ENCODE measurements at places on chromosomes 12 and 14. TPM values are rescaled to one million over a fixed set of nuclear protein-coding genes. Genes with fewer than 3 reads are reported as not detected.

ATN1 gene
- total RNA-seq, result 86.7 TPM

ACSM4 gene
- total RNA-seq, result not detected

TAS2R10 gene
- not detected for total RNA-seq

B3GNT4 gene
- total RNA-seq, result not detected

ADAM21 gene
- total RNA-seq, result 0.52 TPM

PTGES3 gene
- total RNA-seq, result 27.4 TPM

GLIPR1L1 gene
- not detected for total RNA-seq

OR4K5 gene
- not detected for total RNA-seq

KRT6A gene
- total RNA-seq, result not detected

DNA sequence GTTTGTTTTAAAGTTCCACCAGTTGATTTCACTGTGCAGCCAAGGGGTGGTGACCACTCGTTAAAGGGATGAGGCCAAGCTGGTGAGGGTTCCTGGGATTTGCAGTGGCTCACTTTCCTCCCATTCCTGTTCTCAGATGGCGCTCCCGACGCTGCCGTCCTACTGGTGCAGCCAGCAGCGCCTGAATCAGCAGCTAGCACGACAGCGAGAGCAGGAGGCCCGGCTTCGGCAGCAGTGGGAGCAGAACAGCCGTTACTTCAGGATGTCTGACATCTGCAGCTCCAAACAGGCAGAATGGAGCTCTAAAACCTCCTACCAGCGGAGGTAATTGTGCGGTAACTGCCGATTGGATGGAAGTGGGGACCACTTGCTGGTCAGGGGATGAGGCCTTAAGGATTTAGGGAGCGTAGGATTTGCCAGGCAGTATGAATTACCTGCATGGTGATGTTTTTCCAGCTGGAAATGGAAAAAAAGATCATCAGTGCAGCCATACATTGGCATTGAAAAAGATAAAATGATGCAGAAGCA is 2.9 kb downstream of the TCHP start:
- peaks cover 7% of the 10 kb centered on the region for H3K36me3 ChIP-seq
- H3K4me1 ChIP-seq, result peaks cover 24% of the 10 kb centered on the region
- H3K27me3 ChIP-seq, result no peaks in the 10 kb centered on the region
- no peak for DNase-seq
- H3K27ac ChIP-seq, result no peak overlapping the region

- no peaks in the 10 kb centered on the region for H3K36me3 ChIP-seq
- no peak overlapping the region for H3K27ac ChIP-seq
- H3K27me3 ChIP-seq, result no peaks in the 10 kb centered on the region
Measured at GRCh38 chr14:100836941-100837804, 11.3 kb downstream of the MEG3 start.

- DNase-seq, result peak; percentile 90
- H3K27me3 ChIP-seq, result no peaks in the 10 kb centered on the region
- H3K4me3 ChIP-seq, result no peak overlapping the region
- no peaks in the 10 kb centered on the region for H3K36me3 ChIP-seq
- peaks cover 22% of the 10 kb centered on the region for H3K4me1 ChIP-seq
Measured at GRCh38 chr12:109597795-109598427, 24.3 kb downstream of the MVK start.

DNA sequence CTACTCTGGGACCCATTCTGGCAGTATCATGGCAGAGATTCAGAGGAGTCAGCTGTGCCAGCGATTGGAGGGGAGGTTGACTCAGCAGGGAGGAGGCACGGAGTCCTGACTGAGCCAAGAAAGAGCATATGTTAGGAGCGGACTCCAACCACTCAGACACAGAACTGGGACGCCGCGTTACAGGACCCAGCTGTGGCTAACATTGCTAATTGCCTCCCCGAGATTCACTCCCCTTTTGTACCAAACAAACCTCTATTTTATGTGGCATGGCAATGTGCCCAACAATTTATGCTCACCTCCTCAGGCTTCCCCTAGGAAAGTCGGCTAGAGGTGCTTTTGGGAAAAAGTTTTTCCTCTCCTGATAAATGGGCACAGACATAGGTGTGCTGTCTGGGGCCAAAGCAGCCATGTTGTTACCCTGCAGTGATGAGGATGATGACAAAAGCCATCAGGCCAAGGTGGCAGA is 15.2 kb upstream of the CLIP1 start:
- no peaks in the 10 kb centered on the region for H3K4me1 ChIP-seq
- no peak overlapping the region for H3K27ac ChIP-seq
- no peaks in the 10 kb centered on the region for H3K36me3 ChIP-seq
- H3K4me3 ChIP-seq, result no peak overlapping the region

- H3K4me1 ChIP-seq, result no peaks in the 10 kb centered on the region
- no peak for DNase-seq
- H3K27me3 ChIP-seq, result no peaks in the 10 kb centered on the region
- H3K27ac ChIP-seq, result no peak overlapping the region
- H3K4me3 ChIP-seq, result no peak overlapping the region
Measured at GRCh38 chr14:34796902-34797301, 78.3 kb downstream of the BAZ1A start.

GRCh38 chr12:122042910-122043309 is 21.2 kb downstream of the BCL7A start:
- H3K4me3 ChIP-seq, result no peak overlapping the region
- peaks cover 24% of the 10 kb centered on the region for H3K4me1 ChIP-seq
- H3K27ac ChIP-seq, result no peak overlapping the region

DNA sequence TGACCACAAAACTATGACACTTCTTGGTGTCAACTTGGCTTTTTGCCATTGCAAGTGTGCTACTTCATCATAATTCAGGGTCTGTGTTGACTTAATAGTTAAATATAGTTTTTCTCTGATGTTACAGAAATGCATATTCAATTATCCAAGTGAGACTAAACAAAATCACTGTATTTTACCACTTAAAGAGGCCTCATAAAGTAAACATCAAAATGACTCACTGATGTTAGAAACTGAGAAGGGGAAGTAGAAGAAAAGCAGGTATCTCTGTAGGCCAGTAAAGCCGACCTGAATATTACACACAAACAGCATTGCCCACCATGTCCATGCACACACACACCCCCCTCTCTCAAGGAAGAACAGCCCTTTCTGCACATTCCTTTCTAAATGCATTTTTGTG is 55.4 kb downstream of the RPAP3 start:
- no peak overlapping the region for H3K4me3 ChIP-seq
- no peaks in the 10 kb centered on the region for H3K27me3 ChIP-seq
- DNase-seq, result no peak
- H3K27ac ChIP-seq, result no peak overlapping the region
- peaks cover 19% of the 10 kb centered on the region for H3K4me1 ChIP-seq

DNA sequence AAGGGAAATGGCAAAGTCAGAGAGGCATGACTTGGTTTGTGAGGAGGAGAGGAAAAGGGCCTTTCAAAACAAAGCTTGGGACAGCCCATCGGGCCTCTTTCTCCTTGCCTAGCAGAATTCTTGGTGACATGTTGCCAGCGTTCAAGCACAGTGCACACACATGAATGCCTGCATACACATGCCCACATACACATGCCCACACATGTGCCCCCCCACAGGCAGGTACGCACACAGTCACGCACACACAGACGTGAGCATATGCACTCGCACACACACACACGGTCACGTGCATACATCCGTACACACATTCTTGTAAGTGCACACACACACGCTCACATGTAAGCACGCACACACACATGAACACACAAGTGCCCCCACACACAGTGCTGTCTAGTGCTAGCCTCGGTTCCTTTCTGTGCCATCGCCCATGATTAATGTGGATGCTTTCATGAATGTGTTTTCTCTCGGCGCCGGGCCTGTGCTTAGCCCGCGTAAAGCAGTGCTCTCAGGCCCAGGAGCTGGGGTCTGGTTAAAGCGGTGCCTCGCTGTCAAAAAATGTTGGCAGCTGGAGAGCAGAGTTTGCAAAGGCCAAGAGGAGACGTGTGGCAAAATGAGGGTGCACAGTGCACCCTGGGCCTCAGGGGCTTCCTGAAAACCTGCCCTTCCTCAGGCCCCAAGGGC is 328.8 kb upstream of the DIO3 start:
- DNase-seq, result no peak
- no peaks in the 10 kb centered on the region for H3K4me1 ChIP-seq
- H3K27me3 ChIP-seq, result no peaks in the 10 kb centered on the region
- no peak overlapping the region for H3K27ac ChIP-seq
- H3K36me3 ChIP-seq, result no peaks in the 10 kb centered on the region

- peaks cover 4% of the 10 kb centered on the region for H3K4me1 ChIP-seq
- H3K36me3 ChIP-seq, result no peaks in the 10 kb centered on the region
- H3K27me3 ChIP-seq, result no peaks in the 10 kb centered on the region
- DNase-seq, result no peak
- H3K27ac ChIP-seq, result no peak overlapping the region
- H3K4me3 ChIP-seq, result no peak overlapping the region
Measured at GRCh38 chr12:85843606-85844310, 7.5 kb upstream of the RASSF9 start.

DNA sequence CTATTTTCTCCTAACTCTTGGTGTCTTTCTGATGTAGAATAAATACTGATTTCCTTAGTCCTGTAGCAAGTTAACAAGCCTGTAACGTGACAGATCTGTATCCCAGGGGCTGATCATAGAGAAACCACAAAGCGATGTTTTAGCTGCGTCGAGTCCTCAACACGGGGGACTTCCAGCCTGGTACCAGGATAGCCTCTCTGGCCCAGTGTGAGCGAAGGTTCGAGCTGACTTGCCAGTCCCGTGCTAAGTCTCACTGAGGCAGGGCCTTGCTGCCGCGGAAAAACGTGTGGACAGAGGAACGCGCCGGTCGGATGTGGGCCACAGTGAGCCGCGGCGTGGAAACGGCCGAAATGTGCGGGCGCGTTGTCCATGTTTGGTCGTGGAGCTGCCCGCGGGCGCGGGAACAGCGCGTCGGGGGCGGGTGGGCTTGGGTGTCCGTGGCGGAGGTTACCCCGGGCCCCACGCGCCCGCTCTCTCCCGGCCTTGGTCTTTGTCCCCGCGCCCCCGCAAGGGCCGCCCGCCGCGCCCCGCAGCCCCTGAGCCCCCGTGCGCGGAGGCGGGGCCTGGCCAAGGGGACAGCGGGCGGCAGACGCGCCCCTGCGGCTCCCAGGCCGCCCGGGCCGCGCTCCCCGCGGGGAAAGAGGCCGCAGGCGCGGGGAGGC is 531 bp upstream of the EML1 start:
- H3K4me3 ChIP-seq, result peak overlapping the region; percentile 29
- peak overlapping the region; percentile 41 for H3K27ac ChIP-seq
- peak; percentile 41 for DNase-seq
- H3K4me1 ChIP-seq, result peaks cover 45% of the 10 kb centered on the region

- DNase-seq, result no peak
Measured at GRCh38 chr12:87155621-87156020, 873.6 kb downstream of the C12orf50 start.

DNA sequence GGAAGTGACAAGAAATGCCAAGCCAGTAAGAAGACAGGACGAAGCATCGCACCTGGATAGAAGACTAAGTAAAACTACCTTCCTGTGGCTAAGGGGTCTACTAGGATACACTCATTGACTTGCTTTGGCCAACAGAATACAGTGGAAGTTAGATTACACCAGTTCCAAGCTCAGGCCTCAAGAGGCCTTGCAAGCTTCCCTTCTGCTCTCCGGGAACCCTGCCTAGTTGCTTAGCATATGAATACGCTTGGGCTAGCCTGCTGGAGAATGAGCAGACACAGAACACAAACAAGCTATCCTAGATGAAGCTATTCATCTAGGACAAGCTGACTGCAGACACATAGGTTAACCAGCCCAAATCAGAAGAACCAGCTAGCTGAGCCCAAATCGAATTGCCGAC is 97.0 kb downstream of the DPF3 start:
- no peak overlapping the region for H3K4me3 ChIP-seq
- no peaks in the 10 kb centered on the region for H3K4me1 ChIP-seq
- H3K27ac ChIP-seq, result no peak overlapping the region
- DNase-seq, result no peak
- H3K36me3 ChIP-seq, result no peaks in the 10 kb centered on the region

All from body of pancreas (tissue), 4 donors.